ENCODE measurements at places on chromosomes 11 and 22.

- DNase-seq: no peak
Measured at GRCh38 chr11:132728026-132728425, 804.3 kb downstream of the OPCML start.

DNA sequence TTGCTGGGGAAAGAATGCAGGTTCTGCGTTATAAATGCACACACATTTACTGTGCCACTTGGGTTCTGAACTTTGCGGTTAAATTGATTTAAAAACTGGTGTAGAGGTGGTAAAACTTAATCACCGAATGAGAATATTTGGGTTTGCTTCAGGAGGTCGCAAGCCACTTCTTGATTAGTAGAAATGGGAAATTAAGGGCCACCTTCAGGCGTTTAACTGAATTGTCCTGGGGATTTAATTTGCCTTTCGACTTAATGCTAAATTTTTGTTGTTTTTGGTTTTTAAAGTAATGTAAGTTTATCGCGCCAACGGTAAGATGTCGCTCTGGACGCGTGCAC, 459 bp upstream of the NCR3LG1 start:
- no peak for DNase-seq

- peak; percentile 31 for DNase-seq
Measured at GRCh38 chr11:13762718-13763117, 94.2 kb downstream of the FAR1 start.

- DNase-seq: no peak
Measured at GRCh38 chr11:101008961-101009689, 120.5 kb downstream of the PGR start.

DNA sequence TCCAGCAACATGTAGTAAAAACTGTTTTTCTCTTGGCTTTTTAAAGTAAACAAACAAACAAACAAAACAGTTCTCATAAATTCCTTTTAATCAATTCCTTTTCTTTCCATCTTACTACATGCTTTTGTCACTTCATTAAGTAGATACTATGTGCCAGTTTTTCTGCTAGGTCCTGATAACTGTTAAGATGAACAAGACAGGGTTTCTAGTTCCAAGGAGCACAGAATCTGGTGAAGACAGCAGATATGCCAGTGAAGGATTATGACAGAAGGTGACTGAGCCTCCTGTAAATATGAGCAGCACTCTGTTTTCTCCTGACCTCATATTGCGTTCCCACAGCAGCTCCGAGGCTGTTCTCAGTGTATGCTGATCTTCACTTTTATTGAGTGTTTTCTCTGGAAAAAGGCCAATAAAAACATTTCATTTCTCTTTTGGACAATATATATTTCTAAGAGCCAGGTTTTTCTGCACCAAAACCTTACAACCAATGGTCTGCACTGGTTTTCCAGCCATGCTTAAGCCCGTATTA, 45.8 kb downstream of the HEPHL1 start:
- DNase-seq: no peak

DNA sequence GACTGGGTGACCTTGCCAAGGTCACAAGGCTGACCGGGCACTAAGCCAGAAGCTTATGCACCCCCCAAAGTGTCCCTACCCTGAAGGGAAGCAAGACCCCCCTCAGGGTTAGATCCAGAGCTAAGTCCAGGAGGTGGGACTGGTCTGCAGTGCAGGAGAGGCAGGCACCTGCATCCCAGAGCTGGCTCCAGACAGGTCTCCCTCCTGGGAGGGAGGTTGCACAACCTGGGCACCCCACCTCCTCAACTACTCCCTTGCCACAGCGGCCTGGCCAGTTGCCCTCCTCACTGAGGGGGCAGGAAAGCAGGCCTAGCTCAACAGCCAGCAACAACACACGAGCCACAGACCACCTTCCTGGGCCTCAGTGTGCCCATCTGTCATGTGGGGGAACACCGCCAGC, 75.0 kb upstream of the TCF20 start:
- no peak for DNase-seq

DNA sequence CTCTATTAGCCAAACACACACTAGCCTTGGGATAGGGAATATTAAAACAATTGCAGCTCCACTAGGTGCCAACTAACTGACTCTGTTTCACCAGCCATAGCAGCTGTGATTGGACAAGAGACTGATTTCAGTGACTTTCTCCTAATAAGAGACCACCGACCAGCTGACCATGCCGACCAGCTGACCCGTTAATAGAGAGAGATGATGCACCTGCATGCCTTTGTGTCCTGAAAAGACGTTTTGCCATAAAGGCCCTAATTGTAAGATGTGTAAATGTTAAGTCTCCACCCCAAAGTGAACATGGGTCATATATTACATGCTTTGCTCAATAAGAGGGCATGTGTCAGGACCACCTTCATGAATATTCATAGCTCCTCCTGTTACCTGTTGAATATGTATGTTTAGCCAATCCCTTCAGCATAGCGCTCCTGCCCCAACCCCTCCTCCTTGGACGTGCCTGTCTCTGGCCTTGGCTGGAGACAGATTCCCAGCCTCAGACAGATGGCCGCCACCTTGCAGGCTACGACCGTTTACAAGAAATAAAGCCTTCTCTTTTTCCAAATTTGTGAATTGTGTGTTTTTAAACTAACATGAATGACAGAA, 1.3 kb upstream of the NADSYN1 start:
- DNase-seq: peak; percentile 24

DNA sequence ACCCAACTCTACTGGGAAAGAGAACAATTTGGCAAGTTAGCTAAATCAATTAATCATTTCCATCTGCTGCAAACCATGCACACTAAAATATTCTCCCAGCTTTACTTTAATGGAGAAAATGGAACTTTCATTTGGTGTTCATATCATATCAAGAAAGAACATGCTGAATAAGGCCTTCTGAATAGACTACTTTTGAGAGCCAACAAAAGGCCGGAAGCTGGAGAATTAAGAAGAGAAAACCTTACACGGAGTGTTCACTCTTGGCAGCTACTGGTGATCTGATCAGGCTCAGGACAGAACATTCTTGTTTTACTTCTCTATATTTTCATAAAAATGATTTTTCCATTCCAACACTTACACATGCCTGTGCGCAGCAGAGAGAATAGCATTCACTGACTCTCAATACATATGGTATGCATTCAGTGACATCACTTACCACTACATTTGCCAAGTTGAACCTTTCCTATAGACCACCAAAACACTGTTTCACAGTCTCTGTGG, 165.3 kb downstream of the TTC28 start:
- DNase-seq: no peak

- no peak for DNase-seq
Measured at GRCh38 chr11:34012734-34013133, 38.8 kb upstream of the CAPRIN1 start.

GRCh38 chr22:40463683-40464082, 93.3 kb downstream of the SGSM3 start:
- no peak for DNase-seq

DNA sequence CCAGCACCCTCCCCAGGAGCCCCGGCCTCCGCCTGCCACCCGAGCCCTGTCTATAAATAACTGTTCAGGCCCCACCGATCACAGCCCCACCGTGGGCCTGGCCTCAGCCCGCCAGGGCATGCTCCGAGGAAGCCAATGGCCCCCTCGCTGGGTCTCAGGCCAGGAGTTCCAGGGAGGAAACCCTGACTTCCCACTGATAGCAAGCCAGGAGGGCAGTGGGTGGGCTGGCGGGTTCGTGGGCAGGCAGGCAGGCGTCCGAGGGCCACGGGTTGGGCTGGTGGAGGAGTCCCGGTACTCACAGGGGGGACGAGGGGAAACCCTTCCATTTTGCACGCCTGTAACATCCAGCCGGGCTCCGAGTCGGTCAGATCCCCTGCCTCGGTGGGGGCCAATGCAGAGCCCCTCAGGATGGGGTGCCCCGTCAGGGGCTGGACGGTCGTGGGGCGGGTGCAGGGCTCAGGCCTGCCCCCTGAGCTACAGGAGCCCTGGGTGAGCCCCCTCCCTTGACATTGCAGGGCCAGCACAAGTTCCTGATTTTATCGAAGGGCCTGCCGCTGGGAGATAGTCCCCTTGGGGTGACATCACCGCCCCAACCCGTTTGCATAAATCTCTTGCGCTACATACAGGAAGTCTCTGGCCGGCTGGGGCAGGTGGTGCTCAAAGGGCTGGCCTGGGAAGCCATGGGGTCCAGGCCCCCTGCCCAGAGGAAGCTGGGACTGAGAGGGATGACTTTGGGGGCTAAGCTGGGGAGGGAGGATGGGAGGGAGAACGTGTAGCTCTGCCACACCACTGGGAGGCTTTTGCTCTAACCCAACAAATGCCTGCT, at the start of gene SPI1:
TSS of gene SPI1 (minus strand) at position 538 of the 826 bp plus-strand sequence. CDS start at position 344, 194 bp downstream.
- no peak for DNase-seq

- DNase-seq: no peak
Measured at GRCh38 chr22:32589007-32589406, 114.4 kb downstream of the FBXO7 start.

- no peak for DNase-seq
Measured at GRCh38 chr11:119673052-119673758, 55.8 kb downstream of the NECTIN1 start.

DNA sequence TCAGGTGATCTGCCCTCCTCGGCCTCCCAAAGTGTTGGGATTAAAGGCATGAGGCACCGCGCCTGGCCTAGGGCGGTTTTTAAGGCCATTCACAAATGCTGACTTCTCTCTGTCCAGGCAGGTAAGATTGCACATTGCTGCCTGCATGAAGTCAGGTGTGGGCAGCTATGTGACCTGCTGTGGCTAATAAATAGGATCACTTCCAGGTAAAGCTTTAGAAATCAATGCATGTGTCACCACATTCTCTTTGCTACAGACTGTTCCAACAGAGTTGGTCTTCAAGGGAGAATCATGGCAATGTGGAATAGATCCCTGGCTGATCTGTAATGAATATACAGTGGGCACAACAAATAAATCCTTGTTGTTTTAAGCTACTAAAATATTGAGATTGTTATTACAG, 260.3 kb upstream of the PITPNB start:
- DNase-seq: no peak

- no peak for DNase-seq
Measured at GRCh38 chr11:19276859-19277808, 36.4 kb upstream of the E2F8 start.

DNA sequence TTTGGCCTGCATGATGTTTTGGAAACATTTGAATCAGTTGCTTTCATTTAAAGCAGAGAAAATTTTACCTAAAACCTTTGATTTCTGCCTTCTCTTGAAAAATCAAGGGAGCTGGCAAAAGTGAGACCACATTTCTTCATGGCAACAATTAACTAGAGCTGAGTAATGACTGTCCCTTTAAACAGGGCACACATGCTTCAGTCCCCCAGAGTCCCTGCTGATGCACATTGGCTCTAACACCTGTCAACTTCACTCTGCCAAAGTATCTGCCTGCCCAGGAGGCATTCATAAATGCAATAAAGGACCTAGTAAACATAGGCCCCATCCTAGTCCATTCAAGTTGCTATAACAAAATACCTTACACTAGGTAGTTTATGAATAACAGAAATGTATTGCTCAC, 87.1 kb upstream of the LDLRAD3 start:
- DNase-seq: peak; percentile 21

DNA sequence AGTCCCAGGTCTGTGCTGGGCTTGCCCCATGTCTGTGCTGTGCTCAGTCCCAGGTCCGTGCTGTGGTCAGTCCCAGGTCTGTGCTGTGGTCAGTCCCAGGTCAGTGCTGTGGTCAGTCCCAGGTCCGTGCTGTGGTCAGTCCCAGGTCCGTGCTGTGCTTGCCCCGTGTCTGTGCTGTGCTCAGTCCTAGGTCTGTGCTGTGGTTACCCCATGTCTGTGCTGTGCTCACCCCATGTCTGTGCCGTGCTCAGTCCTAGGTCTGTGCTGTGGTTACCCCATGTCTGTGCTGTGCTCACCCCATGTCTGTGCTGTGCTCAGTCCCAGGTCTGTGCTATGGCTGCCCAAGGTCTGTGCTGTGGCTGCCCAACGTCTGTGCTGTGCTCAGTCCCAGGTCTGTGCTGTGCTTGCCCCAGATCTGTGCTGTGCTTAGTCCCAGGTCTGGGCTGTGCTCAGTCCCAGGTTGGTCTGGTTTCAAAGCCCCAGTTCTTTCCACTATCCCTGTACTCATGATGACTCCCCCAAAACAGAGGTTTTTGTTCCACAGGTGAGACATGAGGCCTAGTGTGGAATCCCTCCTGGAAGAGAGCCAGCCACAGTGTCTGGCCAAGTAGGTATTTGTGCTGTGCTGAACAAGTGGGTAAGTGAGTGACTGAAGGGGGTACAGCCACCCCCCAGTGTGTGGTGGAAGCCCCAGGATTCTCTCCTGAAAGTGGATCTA, 34.8 kb downstream of the IRAG1 start:
- DNase-seq: no peak

DNA sequence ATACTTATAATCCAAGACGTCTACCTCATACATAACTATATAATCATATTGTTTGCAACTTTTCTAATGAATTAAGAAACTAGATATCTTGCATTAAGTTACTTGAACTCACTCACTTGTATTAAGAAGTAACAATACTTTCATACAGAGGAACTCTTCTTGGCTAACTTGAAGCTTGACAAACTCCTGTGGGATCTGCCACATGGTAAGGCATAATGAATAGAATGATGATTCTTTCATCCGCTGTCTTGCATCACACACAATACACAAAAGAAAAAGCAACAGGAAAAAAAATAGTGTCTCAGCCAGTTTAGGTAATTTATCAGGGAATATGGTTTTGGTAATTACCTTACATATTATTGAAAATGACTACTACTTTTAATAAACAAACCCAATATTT, 79.8 kb downstream of the PGR start:
- DNase-seq: no peak

DNA sequence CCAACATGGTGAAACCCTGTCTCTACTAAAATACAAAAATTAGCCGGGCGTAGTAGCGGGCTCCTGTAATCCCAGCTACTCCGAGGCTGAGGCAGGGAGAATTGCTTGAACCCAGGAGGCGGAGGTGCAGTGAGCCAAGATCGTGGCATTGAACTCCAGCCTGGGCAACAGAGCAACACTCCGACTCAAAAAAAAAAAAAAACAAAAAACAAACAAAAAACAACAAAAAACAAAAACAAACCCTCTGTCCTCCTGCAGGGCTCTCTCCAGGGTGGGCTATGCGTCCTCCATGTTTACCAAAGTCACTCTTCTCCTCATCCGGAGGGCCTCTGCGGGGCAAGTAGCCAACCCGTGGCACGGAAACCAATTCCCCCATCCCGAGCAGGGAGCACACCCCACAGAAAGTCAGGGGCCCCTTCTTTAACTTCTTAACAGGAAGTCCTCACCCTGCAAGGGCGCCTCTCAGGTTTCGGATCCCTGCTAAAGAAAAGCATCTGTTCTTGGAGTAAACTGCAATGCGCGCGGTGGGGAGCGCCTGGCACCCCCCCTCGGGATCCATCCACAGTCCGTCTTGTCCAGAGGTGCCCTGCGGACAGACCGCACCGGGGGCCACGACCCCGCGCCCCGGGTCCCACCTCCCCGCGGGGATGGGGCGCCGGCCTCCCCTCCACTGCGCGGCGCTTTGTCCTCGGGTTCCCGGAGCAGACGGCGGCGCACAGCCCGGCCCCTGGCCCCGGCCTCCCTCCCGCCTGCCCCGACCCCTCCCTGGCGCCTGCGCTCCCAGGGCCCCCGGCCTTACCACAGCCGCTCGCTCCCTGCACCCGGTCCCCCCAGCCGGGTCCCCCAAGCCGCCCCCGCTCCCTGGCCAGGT, 712 bp downstream of the CERK start:
- DNase-seq: no peak

GRCh38 chr11:1101318-1102089, 26.8 kb downstream of the MUC2 start:
- no peak for DNase-seq

All from NCI-H2081 (cell line).